SJSA1 (cell line): ENCODE measurements at places on chromosomes 2 and 18. TPM values are rescaled to one million over a fixed set of nuclear protein-coding genes. Genes with fewer than 3 reads are reported as not detected.

The TMEM169 gene
- total RNA-seq: 0.19 and 0.84 TPM in 2 replicates

The NEU2 gene
- not detected in 2 replicates for total RNA-seq

The SLC11A1 gene
- total RNA-seq: 0.05 TPM in 1 of 2 replicates, not detected in the other

The GDF7 gene
- total RNA-seq: 0.03 TPM in 1 of 2 replicates, not detected in the other

The DNAJC5G gene
- not detected in 2 replicates for total RNA-seq

The SERPINB11 gene
- total RNA-seq: not detected in 2 replicates
